ENCODE measurements at places on chromosomes 4 and X. TPM values are rescaled to one million over a fixed set of nuclear protein-coding genes. Genes with fewer than 3 reads are reported as not detected.

DNA sequence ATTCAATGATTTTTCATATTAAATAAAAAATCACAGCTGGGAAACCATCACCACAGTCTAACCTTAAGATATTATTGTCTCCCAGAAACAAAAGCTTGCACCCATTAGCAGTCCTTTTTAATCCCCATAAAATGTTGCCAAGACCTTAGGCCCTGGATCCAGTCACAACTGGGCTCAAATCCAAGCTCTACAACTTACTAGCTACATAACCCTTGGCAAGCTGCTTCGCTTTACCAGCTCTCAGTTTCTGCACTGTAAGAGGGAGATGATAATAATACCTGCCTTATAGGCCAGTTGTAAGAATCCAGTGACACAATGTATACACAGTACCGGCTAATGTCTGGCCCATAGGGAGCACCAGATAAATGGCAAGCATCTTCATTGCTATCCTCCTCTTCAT lies 400.9 kb upstream of the FGF13 start:
- no peaks in the 10 kb centered on the region for H3K4me1 ChIP-seq
- no peak overlapping the region for H3K27ac ChIP-seq
- no peaks in the 10 kb centered on the region for H3K36me3 ChIP-seq
- H3K4me3 ChIP-seq = no peak overlapping the region
- peak; percentile 75 for DNase-seq

Gene PWWP3B
- total RNA-seq = 0.26 TPM

- peaks cover 22% of the 10 kb centered on the region for H3K36me3 ChIP-seq
- no peak for DNase-seq
- H3K4me1 ChIP-seq = peaks cover 31% of the 10 kb centered on the region
- peaks cover 55% of the 10 kb centered on the region for H3K27me3 ChIP-seq
- no peak overlapping the region for H3K27ac ChIP-seq
Observed at GRCh38 chrX:13825178-13825762, 8.4 kb upstream of the GPM6B start.

Gene GABRG1
- total RNA-seq = not detected

DNA sequence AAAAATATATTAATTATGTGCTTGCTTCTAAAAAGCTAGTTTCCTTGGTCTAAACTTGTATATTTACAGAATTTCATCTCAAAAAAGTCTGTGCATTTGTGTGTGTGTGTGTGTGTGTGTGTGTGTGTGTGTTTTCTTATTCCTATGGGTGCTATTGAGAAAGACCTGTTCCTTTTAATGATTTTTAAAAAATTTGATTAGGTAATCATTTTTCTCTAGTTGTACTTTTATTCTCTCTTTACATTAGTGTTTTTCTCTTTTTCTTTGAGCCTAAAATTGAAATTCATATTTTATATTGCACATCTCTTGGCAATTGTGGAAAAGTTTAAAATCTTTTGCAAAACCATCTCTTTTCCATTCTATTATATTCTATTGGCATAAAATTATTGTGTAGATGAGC lies 690.4 kb upstream of the NDST4 start:
- H3K27ac ChIP-seq = no peak overlapping the region
- H3K4me3 ChIP-seq = no peak overlapping the region
- H3K27me3 ChIP-seq = no peaks in the 10 kb centered on the region
- no peaks in the 10 kb centered on the region for H3K4me1 ChIP-seq
- no peak for DNase-seq

All from MCF 10A (cell line).